ENCODE measurements at places on chromosomes 3 and 15. TPM values are rescaled to one million over a fixed set of nuclear protein-coding genes. Genes with fewer than 3 reads are reported as not detected.

DNA sequence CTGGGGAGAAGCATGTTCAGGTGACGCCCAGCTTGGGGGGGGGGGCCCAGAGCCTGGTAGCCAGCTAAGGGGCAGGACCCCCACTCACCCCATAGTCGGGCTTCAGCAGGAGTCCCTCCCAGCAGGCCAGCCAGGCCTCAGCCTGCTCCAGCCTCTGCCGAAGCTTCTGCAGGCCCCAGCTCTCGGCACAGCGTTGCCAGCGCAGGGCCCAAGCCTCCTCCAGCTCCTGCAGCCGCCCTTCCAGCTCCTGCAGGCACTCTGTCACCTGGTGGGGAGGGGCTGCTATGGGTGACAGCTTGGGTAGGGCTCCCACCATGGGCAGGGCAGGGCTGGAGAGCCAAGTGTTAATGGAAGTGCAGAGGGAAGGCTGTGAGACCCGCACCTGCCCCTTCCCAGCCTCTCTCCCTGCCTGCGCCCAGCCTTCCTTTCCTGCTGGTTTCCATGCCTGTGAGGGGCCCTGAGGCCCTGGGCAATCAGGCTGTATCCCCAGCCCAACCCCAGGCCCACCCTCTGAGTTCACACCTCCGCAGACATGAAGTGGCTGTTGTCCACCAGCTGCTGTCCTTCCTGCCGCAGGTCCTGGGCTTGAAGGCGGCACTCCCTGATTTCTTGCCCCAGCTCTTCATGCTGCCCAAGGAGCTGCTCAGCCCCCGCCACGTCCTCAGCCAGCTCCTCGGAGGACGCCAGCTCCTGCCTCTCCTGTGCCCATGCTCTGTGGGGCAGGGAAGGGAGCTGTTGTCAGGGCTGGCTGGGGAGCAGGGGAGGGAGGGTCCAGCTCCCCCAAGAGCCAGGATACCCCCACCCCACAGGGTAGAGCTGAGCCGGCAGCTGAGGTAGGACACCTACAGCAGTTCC lies 14.3 kb downstream of the PLA2G4B start:
- DNase-seq: no peak

GRCh38 chr15:42143356-42143755 lies 13.1 kb downstream of the PLA2G4F start:
- no peak for DNase-seq

GRCh38 chr3:13008155-13008995 lies 64.9 kb downstream of the IQSEC1 start:
- no peak for DNase-seq

DNA sequence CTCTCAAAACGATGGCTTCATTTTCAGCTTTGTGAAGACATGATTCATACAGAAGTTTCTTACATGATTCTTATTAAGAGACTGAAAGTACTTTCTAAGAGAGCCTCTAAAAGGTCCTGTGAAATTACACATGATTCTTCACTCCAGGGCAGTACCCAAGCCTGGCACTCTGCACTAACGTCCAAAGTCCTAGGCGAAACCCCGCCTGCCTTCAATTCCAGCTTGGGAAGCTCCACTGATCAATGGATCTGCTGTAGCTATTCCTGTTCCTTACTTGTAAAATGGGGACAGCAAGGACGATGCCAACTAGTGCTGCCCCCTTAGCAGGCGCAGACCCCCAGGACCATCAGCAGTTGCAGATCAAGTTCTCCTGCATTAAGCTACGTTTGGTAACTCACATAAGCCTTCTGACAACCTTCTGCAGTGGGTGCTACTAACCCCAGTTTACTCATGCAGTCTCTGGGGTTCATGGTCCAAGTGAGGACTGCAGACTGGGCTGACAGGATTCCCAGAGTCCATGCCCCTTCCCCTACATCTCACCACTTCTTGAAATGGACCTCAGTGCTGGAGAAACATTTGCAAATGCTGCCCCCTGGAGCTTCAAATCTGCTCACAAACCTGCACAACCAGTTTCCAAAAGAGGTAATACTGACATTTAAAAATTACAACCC lies 10.6 kb downstream of the CHCHD4 start:
- DNase-seq: no peak

Gene SERINC4
- total RNA-seq: 0.10 TPM

All from activated CD4-positive, alpha-beta memory T cell treated with anti-CD3 and anti-CD28 coated beads for 36 hours (primary cell).